Activated CD4-positive, alpha-beta T cell treated with anti-CD3 and anti-CD28 coated beads, Interleukin-2, amount 10 ng/mL, durations not matched to agents 24 days and 14 days (primary cell): ENCODE measurements at places on chromosomes 7 and 10.

GRCh38 chr7:41529831-41530230 lies 173.1 kb downstream of the INHBA start:
- DNase-seq: no peak

- no peak for DNase-seq
Observed at GRCh38 chr7:29038463-29038862, 80.3 kb upstream of the TRIL start.

DNA sequence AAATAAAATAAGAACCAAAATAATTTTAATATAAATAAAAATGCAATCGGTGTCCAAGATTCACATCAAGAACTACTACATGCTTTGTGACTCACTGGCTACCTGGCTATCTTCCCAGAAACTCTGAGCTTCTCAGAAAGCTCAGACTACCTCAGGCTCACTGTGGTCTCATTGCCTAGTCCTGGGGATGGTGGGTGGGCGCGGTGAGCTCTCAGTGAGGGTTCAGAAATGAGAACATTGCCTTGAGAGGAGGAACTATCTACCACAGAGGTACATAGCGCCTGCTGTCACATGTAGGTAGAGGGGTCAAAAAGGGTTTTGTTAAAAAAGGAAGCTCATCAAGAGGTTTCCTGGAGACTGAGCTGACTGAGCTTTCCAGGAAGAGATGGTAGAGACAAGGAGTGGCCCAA lies 108.0 kb downstream of the WDFY4 start:
- DNase-seq: peak; percentile 60

DNA sequence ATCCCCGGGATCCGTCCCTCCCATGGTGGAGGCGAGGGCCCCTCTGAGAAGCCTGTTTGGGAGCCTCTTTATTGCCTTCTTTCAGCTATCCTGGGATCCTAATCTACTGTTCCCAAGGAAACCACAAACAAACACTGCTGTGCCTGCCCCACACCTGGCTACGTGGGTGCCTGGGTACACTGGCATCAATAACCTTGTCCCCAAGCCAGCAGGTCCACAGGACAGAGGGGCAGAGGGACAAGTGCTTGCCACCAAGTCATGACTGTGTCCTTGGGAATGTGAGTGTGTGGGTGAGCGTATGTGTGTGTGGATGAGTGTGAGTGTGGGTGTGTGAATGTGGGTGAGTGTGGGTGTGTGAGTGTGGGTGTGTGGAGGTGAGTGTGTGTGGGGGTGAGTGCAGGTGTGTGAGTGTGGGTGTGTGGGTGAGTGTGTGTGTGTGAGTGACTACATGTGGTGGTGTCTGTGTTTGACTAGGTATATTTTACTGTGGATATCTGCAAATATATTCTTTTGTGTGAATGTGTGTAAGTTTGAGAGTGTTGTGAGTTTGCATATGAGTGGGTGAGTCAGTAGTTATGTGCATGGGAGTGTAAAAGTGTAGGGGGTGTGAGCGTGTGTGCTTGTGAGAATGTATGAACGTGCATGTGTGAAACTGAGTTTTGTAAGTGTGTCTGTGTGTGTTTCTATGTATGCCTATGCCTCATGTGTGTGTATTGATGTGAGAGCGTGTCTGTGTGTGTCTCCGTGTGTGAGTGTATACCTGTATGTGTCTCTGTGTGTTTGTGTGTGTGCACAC lies 96.1 kb downstream of the TNS3 start:
- no peak for DNase-seq

DNA sequence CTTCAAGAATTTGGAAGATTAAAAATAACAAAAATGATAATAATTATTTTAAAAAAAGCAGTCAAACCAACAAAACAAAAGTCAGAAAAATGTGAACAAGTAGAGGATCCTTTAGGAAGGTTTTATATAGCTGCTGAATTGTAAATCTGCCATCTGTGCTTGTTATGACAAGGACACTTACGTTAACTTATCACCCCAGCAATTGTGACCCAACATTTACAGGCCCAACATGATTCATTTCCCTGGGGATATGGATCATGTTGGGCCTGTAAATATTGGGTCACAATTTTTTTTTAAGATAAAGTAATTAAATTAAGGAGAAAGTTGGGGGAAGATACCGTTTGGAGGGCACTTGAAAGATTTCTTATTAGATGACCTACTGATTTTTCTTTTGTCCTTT lies 261.4 kb upstream of the HABP2 start:
- no peak for DNase-seq

GRCh38 chr10:69991151-69991550 lies 61.5 kb upstream of the MACROH2A2 start:
- no peak for DNase-seq

DNA sequence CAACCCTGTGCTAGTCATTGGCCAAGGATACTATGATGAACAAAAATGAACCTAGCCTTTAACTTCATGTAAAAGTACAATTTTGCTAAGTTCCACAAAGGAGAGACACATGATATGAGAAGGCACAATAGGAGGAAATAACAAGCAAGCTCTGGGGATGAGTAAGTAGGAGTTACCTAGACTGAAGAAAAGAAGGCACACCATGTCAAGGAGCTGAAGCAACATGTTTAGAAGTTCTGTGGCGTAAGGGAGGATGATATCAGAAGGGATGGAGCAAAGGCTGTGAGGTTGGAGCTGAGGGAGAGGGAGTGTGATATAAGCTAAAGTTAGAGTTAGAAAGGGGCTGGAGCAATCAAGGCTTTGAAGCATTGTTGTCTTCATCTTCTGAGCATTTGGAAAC lies 25.6 kb downstream of the KIFBP start:
- DNase-seq: no peak

GRCh38 chr7:4882169-4883032 lies 1.1 kb downstream of the RADIL start:
- DNase-seq: no peak

DNA sequence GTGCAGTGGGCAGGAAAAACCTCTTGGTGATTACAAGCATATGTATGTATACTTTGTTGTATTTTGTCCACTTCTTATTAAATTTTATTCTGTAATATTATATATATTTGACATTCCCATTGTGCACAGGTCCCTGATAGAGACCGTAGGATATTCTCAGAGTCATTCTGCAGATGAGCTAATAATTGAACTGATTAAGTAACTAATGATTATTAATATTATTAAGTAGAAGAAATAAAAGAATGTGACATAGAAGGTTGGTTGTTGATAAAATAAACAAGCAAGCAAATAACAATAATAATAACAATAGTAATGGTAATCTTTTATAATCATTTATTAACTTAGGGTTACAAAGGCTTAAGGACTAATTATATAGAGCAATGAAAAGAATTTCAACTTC lies 780.6 kb upstream of the ZWINT start:
- DNase-seq: no peak

DNA sequence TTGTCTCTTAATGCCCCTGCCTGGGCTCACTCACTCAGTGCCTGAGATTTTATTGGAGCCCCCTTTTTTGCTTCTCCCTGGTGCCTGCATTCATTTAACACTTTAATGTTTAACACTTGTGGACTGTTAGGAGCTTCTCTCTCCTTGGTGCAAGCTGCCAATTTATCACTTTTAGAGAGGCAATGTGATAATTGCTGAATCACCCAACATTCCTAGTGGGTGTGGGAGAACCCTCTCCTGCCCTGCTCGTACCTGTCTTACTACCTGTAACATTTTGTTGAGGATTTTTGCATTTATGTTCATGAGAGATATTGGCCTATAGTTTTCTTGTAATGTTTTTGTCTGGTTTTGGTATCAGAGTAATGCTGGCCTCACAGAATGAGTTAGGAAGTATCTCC lies 13.2 kb downstream of the STAM start:
- DNase-seq: no peak

DNA sequence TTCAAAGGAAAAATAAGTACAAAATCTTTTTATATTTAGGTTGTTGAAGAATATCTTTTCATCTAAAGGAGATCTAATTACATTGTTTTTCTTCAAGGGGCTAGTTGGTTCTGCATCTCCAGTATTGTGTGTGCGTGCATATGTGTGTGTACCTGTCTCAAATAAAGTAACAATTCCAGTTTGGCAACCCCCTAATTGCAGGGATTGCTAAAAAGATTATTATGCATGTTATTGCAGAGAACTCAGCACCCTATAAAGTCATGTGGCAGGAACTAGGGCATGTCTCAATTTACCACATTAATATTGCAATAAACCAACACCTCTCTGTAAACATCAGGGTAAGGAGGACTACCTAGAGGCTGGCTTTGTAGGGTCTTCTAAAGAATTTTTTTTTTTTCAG lies 37.0 kb downstream of the MRPS33 start:
- no peak for DNase-seq

DNA sequence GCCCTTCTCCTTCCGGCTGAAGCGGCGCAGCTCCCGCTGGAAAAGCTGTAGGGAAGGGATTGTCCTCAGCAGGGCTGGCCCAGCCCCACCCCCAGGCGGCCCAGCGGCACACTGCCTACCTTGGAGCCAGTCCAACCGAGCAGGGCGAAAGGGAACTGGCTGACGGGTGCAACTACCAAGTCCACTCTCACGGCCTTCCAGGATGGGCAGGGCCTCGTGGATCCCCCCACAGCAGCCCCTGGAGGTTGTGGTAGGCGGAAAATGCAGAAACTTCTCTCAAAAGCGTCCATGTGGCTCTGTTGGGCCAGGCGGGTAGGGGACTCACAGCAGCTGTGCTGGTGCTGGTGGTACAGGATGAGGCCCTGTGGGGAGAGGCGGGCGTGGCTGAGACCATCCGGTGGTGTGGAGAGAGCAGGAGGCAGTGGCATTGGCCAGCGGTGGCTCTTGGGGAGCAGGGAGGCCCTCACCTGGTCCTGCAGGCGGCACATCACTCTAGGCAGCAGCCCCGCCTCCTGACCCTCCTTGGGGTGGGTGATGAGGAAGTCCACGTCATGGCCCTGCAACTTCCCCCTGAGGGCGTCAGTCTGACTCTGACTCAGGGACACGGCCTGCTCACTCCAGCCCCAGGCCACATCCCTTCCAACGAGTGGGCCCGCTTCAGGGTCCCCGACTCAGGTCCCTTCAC lies 8.4 kb upstream of the PGAM2 start:
- peak; percentile 69 for DNase-seq

- no peak for DNase-seq
Observed at GRCh38 chr7:66330961-66331360, 125.8 kb downstream of the TPST1 start.

- no peak for DNase-seq
Observed at GRCh38 chr7:103031781-103032180, 42.8 kb downstream of the FBXL13 start.

DNA sequence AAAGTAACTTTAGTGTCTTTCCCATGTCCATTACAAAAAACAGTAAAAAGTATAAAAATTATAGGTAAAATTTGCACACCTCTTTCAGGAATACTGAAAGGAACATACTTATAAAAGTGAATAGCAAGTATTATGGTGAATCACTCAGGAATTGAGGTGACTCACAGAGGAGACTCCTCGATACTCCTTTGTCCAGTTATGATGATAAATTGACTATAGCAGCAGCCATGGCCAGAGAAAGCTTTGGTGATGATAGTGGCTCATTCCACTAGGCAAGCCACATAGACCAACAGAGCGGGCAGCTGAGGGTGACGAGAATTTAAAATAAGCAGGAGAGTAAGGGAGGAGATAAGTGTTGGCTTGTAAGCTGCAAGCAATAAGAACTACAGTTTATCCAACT lies 1231.1 kb upstream of the CELF2 start:
- no peak for DNase-seq

DNA sequence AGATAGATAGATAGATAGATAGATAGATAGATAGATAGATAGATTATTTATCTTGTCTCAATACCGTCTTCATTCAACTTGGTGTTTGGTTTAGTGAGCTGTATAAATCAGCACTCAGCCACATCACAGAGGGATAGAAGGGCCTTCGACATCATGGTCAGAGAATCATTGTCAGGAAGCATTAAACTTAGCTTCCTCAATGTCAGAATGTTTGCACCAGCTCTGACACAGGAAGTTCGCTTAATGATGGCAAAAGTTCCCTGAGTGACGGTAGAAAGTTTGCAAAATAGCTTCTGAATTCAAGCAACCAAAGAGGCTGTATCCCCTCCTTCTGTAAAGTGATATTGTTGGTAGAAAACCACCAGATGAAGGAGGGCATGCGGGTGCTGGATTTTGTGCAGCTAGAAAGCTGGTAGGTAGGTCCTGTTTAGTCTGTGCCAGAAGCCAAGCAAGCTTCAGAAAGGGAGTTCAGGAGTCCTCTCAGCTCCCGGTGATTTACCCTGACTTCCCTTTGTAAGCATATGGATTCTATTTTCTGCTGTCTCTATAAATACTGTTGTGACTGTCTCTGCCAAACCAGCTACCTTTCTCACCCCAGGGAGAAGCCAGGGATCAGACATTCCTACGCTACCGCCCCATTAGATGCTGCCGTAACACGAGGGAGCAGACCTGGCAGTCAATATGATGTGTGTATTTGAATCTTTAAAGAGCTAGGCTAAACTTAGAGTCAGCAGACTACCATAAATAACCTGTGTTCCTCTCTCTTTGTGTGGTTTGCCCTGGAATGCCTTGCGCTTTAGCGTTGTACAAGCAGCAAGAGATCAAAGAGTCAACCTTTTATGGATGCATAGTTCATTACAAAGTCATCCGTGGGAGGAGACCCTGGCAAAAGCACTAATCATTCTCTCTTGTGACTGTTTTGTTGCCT lies 200.5 kb upstream of the KIAA1217 start:
- no peak for DNase-seq

GRCh38 chr10:33162248-33162575 lies 172.3 kb downstream of the NRP1 start:
- no peak for DNase-seq

DNA sequence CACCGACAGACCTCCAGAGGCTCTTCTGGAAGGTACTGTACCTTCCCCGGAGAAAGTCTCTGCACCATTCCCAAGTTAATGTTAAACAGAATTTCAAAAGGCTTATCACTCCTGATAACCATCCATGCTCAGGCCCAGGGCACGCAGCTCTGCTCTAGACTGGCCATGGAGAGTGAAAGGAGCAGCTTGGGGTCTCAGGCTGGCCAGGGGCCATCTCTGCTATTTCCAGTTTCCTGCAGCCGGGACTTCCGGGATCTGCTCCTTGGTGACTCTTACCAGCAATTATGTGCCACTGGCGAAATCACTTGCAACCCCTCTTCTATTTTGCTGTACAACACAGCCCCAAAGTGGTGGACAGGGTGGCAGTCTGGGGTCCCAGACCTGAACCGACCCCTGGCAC lies 6.0 kb downstream of the CLDN15 start:
- DNase-seq: no peak

GRCh38 chr7:35605760-35606159 lies 89.2 kb downstream of the HERPUD2 start:
- peak; percentile 44 for DNase-seq

DNA sequence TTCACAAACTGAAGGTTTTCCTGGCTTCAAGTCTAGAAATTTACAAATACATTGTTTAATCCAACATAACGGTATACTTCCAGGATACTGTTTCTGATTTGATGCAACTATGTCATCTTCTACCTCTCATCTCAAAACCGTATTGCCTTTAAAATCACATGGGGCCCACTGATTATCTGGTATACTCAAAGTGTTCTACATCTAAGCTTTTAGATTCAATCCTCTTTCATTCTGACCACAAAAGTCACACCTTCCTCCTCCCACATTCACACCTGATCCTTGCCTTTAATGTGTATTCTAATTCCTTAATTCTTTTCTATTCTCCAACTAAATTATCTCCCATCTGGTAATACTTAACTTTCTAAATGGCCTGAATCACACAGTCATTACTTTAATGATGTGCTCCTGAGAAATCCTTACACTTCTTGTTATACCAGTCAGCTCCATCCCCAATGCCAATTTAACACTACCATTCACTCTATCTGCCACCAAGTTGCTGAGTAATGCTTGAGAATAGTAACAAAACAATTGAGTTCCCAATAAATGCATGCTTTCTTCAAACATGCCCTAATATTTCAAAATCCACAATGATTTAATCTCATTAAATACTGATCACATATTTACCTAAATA lies 13.0 kb downstream of the ATAD1 start:
- DNase-seq: no peak
